ENCODE measurements at places on chromosomes 5 and 9.
A peak's percentile ranks its signal among the peaks of the same experiment; 100 is the strongest.

GRCh38 chr5:43772764-43773477 is 169.9 kb downstream of the NNT start:
- no peak for DNase-seq

DNA sequence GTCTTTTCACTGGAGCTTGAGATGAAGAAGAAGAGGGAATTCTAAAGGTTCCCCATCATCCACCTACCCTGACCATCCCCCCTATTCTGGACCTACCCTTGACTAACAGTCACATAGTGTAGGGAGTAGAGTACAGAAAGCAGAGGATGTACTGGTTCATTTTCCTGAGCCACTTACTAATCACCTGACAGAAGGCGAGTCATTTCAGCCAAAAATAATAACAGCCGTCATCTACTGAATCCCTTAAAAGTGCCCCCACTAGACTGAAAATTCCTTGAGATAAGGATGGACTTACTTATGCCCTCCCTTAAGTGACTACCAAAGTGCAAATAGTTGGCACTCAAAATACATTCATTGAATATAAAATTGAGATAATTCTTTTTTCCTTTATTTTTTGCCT is 112.2 kb downstream of the FOXD1 start:
- no peak for DNase-seq

DNA sequence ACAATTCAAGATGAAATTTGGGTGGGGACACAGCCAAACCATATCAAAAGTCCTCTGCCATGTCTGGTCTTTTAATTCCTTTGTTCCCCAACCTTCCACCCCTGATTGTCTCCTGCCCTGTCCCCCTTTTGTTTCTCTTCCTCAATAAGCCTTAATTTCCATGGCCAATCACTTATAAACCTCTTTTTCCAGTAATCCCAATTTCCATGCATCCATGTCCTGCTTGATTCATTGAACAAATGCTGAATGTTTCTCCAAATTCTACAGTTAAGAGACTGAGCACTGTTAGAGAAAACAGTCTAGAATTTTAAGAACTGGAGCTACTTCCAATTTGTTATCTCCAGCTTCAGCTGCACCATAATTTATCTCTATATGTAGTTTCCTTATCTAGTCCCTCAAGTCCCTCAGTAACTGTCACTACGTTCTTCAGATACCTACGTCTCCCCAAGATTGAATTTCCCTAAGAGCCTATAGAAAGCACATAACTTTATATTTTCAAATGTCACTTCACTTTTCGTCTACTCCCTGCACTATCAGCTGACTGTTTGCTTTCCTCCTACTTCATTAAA is 34.2 kb downstream of the TARS1 start:
- DNase-seq = no peak

DNA sequence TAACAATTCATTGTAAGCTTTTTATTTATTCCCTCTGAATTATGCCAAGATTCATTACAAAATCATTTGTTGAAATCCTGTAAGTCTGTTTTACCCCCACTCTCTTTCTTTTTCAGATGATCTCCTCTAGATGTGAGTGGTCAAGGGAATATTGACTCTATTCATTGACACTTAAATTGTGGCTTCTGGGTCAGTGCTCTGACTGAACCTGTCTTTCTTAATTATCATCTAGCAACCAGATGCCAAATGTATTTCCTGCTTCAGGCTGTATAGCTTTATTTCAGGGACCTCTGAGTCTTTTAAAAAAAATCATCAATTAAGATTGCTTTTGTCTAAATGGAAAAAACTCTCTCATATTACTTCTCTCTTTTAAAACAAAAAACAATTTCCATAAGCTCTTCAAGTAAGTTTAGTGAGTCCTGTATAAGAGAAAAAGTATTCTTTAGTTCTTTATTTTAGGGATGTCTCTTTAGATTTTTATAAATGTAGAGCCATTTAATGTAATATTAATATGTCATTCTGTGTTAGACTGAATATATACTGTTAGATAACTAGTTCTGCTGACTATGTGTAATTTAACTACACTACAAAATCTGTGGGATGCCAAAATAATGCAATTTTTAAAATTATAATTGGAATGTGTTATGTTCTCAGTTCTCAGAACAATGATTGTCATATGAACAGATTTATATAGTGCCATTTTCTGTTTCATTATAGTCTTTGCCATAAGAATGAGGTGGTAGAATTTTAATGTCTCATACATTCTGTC is 645.8 kb upstream of the EDIL3 start:
- no peak for DNase-seq

DNA sequence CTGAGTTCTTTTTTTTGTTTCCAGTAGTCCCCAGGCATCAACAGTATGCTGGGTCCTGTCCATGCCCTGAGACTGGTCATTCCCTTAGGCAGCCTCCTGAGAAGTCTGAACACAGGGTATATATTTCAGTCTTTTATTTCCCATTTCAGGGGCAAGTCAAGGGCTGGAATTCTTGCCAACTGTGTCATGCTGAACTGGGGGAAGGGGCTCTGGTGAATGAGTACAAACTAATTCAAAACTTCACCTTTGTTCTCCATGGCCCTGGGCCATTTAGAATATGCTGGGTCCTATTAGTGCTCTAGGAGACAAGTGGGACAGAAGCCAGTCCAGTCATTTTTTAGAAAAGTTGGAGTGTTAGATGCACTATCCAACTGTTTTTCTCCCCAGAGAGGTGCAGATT is 170.3 kb downstream of the TMC1 start:
- no peak for DNase-seq

DNA sequence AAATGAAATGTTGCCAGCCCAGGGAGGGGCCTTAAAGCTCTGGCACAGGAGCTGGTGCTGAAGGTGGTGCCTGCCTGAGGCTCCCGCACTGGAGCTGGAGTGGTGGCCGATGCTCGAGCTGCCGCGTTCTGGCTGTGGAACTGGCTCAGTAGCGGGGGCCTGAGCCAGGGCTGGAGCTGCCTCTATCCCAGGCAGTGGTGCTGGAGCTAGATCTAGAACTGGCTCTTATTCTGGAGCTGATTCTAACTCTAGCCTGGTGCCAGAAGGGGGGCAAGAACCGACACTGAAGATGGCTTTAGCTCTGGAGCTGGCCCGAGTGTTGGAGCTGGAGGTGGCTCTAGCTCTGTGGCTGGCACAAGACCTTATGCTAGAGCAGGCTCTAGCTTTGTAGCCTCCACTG is 19.2 kb downstream of the OBP2B start:
- no peak for DNase-seq

GRCh38 chr5:159017786-159018185 is 81.9 kb downstream of the EBF1 start:
- DNase-seq = no peak

GRCh38 chr5:106376522-106376921 is 1294.2 kb downstream of the EFNA5 start:
- no peak for DNase-seq

- DNase-seq = no peak
Measured at GRCh38 chr5:72363166-72363802, 43.1 kb downstream of the PTCD2 start.

DNA sequence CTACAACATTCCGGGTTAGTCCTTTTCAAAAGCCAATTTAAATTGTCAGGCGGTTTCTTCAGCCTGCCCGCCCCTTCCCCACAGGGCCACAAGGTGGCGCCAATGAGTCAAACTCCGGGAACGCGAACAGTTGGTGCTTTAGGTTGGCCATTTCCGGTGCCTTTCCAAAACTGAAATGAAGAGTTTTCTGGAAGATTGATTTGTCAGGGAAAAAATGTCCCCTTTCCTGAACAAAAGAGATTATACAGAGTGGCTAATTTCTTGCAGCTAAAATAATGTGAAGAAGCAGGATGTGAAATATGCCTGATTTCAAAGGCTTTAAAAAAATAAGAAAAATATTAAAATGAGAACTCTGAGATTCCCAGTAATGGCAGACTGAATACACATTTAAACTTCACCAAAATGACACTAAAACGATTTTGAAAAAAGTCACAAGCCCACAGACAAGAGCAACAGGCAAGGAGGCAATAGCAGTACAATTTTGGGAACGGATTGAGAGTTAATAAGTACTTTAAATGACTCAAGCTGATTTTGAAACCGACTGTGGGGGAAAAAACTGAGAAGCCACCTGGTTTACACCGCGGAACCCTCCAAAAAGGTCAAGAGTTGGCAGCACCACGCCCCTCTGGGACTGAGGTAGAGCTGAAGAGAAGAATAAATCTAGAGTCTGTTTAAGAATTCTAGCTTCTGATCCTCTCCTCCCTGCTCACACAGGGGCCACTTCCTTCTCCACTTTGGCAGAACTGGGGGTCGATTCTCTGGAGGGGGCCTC is 45.7 kb downstream of the SLC46A2 start:
- DNase-seq = peak; percentile 62

DNA sequence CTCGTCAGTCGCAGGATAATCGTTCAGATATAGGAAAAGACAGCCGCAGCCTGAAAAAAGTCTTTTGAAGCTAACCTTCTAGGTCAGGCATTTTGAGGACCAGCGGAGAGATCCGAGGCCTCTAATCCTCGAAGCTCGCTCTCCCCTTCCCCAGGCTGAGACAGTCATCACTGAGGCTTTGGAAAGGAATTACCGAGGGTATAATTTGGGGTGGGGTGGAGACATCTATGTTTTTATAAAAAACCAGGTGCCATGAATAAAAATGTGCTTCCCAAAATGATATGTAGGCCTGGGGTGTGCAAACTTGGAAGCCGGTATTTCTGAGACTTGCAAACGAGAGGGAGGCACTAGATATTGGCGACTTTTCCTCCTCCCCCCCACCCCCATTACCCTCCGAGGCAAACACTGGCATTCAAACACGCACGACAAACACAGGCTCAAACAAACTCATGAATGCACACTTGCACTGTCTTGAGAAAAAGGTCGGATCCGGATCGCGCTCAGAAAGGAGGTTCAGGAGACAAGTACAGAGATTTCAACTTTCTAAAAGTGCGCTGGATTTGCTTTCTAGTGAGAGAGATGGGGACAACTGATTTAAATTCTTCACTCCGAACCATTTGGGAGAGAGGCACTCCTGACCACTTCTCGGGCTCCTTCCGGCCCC is 935 bp upstream of the MSX2 start:
- no peak for DNase-seq

Measured in stimulated activated CD4-positive, alpha-beta T cell treated with anti-CD3 and anti-CD28 coated beads, TNF-alpha, amount 100 ng/mL, for 48 hours (primary cell).